GM18507 (cell line): ENCODE measurements at places on chromosomes 1 and 21.
A peak's percentile ranks its signal among the peaks of the same experiment; 100 is the strongest.

GRCh38 chr21:42523211-42523610, 9.6 kb downstream of the SLC37A1 start:
- no peak for DNase-seq

DNA sequence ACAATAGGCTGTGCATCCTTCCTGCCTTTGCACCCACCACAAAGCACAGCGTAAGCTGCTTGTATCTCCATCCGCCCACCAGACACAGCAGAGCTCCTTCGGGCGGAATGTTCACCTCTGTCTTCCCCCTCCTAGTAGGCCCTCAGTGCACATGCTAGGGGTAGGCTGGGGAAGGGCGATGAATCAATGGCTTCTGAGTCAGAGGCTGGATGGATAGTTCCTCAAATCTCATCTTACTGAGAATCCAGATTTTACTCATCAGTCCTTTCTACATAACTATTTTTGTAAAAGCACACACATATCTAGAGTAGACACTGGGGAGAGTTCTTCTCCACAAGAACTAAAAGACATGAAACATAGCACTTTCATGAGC, 73.8 kb downstream of the BCAR3 start:
- DNase-seq: peak; percentile 69

DNA sequence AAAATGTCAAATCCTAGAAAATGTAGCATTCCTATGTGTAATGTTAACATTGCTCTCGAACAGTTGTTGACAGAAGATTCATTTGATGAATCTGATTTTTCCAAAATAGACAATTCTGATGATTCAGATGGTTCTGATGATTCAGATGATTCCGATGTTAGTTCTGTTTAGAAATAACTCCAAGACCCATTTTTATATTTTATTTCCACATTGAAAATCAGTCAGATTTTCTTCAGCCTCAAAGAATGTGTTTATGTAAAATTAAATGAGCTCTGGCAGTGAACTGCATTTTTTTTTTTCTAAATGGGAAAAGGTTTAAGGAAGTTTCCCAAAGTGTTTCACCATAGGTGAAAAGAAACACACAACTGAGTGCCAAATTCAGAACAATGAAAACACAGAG, 136.5 kb downstream of the TSEN15 start:
- no peak for DNase-seq

GRCh38 chr1:11918799-11919519, 7.3 kb downstream of the KIAA2013 start:
- no peak for DNase-seq

GRCh38 chr1:12125422-12126355, 41.1 kb upstream of the TNFRSF1B start:
- no peak for DNase-seq

GRCh38 chr1:238950784-238951183, 435.6 kb upstream of the CHRM3 start:
- no peak for DNase-seq

- no peak for DNase-seq
These were observed 577 bp downstream of the RAB3GAP2 start for GRCh38 chr1:220271706-220272046.

DNA sequence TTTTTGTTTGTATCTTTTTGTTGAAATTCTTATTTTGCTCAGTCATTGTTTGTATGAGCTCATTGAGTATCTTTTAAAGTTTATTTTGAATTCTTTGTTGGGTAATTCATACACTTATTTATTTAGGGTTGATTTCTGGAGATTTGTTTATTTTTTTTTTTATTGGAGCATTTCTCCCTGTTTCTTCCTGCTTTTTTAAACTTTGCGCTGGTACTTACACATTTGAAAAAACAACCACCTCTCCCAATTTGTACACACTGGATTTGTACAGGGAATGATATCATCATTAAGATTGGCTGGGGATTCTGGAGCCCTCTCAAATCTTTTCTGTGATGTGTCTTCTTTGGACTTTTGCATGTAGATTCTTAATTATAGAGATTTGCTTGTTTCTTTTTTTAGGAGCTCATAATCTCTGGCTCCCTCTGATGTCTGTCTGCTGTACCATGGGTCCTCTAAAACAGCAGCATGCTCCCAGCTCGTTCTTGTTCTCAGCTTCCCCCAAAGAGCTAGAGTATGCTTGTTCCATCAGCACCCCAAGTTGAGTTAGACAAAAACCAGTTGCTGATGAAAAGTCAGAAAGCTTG, 310.7 kb downstream of the DUSP10 start:
- DNase-seq: no peak

DNA sequence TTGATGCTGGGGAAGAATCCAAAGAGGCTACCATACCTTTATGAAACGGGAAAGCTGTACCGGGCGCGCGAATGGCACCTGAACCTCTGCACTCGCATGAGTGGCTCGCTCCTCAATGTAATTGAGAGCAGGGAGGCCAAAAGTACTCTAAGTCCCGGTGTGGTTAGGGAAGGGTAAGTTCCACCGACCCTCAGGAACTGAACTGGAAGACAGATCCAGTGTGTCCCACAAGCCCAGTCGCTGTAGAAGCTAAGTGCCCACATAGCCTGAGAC, 1.0 kb downstream of the GATAD2B start:
- DNase-seq: no peak

GRCh38 chr1:207754974-207755700, 3.3 kb downstream of the CD46 start:
- DNase-seq: no peak

DNA sequence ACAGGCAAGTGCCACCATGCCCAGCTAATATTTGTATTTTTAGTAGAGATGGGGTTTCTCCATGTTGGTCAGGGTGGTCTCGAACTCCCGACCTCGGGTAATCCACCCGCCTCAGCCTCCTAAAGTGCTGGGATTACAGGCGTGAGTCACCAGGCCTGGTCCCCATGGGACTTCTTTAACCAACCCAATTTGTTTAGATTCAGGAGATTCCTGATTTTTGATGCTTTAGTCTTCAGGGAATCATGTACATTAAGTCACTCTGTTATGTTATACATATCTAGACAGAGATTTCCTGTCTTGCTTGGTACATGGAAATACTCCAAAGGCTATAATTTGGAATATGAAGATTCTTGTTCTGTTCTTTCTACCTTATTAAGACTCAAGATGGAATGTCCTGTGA, 202.4 kb upstream of the L1TD1 start:
- DNase-seq: no peak

DNA sequence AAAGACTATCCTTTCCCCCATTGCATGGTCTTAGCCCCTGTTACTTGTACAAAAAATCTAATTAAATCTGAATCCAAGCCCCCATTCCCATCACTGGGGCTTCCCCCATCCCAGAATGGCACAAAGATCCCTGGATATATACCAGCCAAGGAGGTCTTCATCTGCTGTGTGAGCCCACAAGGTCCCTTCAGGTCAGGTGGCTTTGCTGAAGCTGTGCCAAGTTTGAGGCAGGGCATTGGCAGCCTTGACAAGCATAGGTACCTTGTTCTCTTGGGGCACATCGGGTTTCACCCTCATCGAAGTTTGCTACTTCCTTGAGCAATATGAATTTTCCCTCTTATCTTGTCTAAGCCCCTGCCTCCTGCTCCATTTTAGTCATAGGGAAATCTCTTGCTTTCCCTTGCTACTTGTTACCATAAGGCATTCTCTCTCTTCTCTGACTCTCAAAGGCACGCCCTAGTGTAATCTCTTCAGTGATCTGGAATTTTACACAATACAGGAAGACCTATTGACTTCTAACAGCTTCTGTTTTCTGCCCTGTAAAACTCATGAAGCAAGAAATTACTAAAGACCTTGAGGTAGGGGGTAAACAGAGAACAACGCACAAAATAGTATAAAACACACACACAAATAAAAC, 71.4 kb upstream of the COG2 start:
- no peak for DNase-seq

GRCh38 chr1:40770296-40771070, 13.1 kb upstream of the KCNQ4 start:
- no peak for DNase-seq

DNA sequence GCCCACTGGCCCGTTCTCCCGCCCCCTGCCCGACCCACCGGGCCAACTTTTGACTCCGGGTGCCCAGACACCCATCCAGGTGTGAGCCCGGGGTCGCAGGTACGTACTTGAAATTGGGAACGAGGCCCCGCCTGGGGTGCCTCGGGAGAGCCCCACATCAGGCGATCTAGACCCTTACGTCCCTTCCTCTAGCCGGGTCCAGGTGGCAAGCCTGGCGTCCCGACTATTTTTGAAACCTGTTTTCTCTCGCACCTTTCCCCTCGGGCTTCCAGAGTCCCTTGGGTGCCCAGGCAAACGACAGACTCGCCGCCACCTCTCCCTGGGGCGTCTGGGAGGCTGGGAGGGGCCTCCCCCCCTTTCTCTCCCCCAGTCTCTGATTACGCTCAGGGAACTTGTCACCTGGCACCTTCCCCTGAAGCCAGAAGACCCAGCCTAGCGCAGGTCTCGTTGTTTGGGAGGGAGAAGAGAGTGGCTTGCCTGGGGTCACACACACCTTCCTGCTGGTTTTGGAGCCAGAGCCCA, 898 bp downstream of the LDLRAP1 start:
- no peak for DNase-seq

- no peak for DNase-seq
These were observed 167.7 kb downstream of the TOMM20 start for GRCh38 chr1:234960722-234961455.

DNA sequence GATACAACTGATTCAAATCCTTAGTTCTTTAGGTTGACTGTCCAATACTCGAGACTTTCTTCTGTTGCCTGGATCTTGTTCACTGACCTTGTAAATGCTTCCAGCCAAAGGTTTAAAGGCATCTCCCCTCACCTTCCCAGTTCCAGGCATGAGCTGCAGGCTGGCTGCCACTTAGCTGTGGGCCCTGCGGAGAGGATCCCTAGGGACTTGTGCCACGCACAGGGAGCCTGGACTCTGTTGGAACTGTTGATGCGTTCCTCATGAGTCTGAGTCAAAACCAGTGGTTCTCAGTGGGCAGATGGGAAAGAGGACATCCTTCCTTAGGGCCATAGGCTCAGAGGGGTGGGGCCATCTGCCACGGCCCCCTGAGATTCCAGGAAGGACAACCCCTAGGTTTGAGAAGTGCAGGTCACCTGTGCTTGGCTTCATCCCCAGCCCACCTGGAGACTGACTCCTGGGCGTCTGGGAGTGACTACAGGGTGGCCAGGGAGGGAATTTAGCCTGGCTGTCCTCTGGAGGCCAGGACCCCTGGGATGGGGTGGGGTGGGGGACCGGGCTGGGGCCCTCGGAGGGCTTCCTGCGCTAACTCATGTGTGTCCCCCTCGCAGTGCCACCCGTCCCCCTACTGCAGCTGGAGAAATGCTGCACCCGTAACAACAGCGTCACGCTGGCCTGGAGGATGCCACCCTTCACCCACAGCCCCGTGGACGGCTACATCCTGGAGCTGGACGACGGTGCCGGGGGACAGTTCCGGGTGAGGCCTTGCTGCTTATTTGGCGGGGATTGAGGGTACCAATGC, 37.6 kb upstream of the GNPAT start:
- no peak for DNase-seq

DNA sequence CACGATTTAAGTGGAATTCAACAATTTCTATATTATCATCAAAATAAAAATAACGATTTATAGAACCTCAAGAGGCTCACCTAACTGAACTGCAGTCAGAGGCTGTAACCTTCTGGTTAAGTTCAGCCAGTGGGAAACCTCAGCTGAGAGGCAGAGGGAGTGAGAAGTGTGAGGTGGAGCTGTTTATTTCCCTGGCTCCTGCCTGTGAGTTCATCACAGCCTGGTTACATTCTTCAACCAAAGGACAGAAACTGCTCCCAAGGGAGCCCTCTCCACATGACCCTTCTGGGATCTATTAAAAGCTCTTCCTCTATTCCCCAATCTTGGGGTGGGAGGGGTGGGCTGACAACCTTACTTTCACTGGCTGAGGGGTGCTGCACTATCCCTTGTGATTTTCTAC, 22.2 kb downstream of the DYNLT5 start:
- no peak for DNase-seq

DNA sequence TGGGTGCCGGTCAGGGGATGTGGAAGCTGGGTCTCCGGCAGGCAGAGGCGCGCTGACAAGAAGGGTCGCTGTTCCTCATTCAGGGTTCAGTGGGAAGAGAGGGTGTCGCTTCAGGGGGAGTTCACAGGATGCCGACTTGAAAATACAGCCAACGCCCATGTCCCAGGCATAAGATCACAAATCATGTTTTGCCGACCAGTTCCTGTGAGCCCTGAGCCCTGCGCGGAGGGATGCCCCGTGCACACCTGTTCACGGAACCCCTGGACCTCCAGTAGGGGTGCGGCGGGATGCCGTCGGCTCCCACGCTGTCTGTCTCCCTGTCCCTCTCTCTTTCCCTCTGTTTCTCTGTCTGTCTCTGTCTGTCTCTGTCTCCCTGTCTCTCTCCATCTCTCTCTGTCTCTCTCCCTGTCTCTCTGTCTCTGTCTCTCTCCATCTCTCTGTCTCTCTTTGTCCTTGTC, 26.8 kb downstream of the TP73 start:
- DNase-seq: no peak

- DNase-seq: no peak
These were observed 195.8 kb downstream of the TPR start for GRCh38 chr1:186179231-186179630.

DNA sequence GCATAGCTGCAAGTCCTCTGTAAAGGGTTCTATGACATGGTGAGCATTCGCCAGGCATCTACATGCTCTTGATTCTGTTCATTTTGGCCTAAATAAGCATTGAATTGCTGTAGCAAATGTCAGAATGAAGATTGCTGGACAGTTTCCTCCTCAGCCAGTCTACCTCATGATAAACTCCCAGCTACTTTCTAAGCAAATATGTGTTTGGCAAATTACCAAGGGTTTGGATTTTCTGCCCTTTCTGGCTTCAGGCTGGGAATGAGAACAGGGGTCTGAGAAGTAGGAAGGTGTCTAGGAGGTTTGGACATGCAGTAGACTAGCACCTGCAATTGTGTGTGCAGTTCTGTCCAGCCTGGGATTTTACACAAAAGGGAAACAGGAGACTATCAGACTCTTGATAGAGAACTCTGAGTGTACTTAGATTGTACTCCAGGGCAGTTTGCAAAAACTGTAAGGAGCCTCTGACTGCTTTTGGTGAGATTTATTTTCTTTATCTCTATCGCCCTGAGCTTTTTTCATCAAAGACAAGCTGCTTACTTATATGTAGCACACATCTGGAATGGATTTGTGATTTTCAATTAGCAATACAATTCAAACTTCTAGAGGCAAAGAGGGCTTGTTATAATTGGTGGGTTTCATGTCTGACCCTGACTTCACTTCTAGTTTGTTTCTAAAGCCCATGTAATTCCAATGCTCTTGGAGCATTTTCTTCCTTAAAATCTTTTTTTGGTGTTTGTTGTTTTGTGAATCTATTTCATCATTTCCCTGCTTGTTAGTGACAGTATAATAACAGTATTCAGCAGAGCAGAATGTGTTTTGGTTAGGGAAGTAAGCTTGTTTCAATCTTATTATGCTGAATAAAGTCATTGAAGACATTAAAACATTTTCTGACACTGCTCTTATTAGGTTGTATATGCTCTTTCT, 150.8 kb downstream of the VPS13D start:
- DNase-seq: no peak

- DNase-seq: no peak
These were observed 1.5 kb downstream of the FABP3 start for GRCh38 chr1:31371121-31371959.

DNA sequence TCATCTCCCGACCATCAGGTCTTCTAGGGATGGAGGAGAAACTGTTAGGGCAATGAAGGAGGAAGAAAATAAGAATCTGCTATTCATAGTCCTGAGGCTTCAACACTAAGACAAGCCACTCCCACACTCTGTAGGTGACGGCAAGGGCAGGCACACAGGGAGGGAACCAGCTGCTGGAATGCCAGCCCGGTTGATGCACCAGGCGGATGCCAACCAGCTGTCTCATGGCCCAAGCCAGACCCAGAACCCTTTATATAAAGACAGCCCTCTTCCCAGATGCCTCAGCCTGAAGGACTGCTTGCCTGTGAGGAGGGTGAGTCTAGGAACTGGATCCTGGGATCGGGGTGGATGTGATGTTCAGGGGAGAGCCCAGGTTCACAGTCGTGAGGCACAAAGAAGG, at the start of gene KPRP:
TSS of gene KPRP (plus strand) at position 279 of the 400 bp plus-strand sequence. CDS start 1,564 bp downstream, outside the sequence.
- DNase-seq: no peak
